WTC11 (cell line): ENCODE measurements at places on chromosomes 5 and 9. TPM values are rescaled to one million over a fixed set of nuclear protein-coding genes. Genes with fewer than 3 reads are reported as not detected.
A peak's percentile ranks its signal among the peaks of the same experiment; 100 is the strongest.

Gene MAP1B
- 65.4 to 95.0 TPM (median 65.7 TPM) in 3 replicates for total RNA-seq

Gene ADAMTS19
- 28.0 to 30.5 TPM (median 28.5 TPM) in 3 replicates for total RNA-seq

Gene CDC14B
- 57.1 to 61.7 TPM (median 58.5 TPM) in 3 replicates for total RNA-seq

Gene UAP1L1
- total RNA-seq, result 12.1 to 17.7 TPM (median 14.3 TPM) in 3 replicates

Gene CD74
- total RNA-seq, result 28.2 to 47.6 TPM (median 44.3 TPM) in 3 replicates

Gene ISCA1
- 32.1 to 36.5 TPM (median 35.5 TPM) in 3 replicates for total RNA-seq

Gene WNT8A
- total RNA-seq, result 0.16 TPM in 1 of 3 replicates, not detected in the others

Gene DBN1
- total RNA-seq, result 267 to 288 TPM (median 269 TPM) in 3 replicates

Gene CLIC3
- 0.31 to 0.41 TPM in 2 of 3 replicates, not detected in the other for total RNA-seq

Gene KCNV2
- not detected in 3 replicates for total RNA-seq

Gene ADGRD2
- total RNA-seq, result 0.61 to 1.6 TPM (median 1.3 TPM) in 3 replicates

Gene NUTM2G
- total RNA-seq, result 0.14 to 0.50 TPM (median 0.27 TPM) in 3 replicates

Gene FRMD3
- total RNA-seq, result 0.89 to 1.4 TPM (median 1.0 TPM) in 3 replicates

Gene PIP5K1B
- total RNA-seq, result 5.2 to 6.0 TPM (median 5.7 TPM) in 3 replicates

Gene TXNDC8
- total RNA-seq, result not detected in 3 replicates

Gene IFNB1
- not detected in 3 replicates for total RNA-seq

Gene SLC36A2
- not detected in 3 replicates for total RNA-seq

Gene PAEP
- total RNA-seq, result not detected in 3 replicates

Gene KCNN2
- total RNA-seq, result 11.9 to 13.1 TPM (median 12.0 TPM) in 3 replicates

Gene LRRC70
- 0.37 to 0.44 TPM (median 0.44 TPM) in 3 replicates for total RNA-seq

- no peak for DNase-seq
Observed at GRCh38 chr5:8829323-8830029, 716.4 kb downstream of the SEMA5A start.

DNA sequence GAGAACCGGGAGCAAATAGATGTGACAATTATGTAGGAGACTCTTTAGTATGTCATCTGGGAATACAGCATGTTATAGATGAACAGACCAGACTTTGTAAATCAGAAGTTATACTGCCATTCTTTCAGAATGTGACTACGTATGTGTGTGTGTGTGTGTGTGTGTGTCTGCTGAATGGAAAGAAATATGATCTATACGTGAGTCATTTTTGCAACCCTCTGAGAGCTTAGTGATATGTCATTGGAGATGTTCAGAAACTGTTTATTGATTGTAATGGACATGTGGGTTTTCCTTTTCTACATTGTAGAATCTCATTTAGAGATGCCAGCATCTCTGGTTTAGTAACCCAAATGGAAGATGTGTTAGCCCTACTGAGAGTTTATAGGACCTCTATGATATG lies 731.5 kb downstream of the TLE1 start:
- no peak for DNase-seq

DNA sequence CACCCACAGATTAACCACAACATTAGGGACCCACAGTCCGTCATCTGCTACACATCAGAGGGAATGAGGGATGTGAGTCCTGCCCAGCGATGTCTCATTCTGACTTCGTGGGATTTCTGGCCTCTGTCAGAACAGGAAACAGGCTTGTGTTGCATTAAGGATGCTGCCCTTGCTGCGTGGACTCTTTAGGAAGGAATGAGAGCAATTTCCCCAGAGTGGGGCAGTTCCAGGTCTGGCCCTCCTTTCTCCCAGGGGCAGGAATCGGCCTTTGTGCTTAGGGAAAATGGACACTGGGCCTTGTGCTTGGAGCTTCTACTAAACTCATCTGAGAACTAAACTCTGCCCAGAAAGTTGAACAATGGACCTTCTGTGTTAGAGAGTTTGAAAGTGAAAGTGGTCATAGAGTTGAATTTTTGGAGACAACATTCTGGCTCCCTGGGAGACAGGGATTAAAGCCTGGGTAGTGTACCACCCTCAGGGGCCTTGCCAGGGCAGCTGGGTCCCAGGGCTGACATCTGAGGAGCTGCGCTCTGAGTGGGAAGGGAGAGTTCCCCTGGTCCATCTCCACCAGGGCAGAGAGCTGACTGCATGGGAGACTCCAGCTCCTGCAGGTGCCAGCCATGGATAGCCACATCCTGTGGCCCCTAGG lies 37.8 kb upstream of the S1PR3 start:
- no peak for DNase-seq

DNA sequence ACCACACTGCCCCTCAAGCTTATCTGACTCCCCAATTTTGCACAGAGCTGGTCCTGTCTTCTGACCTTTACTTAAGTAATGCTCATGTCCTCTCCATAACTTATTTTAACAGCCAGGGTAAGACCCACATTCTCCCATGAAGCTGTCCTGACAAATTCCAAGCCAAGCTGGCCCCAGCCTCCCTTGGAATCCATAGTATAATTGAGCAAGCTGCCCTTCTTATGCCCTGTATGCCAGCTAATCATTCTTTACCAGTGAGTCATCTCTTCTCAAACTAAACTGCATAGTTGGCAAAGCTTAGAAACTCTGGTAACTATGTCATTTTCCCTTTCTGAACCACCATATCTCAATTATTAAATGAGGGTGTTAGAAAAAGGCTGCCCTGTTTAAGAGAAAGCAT lies 92.4 kb downstream of the NFIB start:
- DNase-seq, result no peak

DNA sequence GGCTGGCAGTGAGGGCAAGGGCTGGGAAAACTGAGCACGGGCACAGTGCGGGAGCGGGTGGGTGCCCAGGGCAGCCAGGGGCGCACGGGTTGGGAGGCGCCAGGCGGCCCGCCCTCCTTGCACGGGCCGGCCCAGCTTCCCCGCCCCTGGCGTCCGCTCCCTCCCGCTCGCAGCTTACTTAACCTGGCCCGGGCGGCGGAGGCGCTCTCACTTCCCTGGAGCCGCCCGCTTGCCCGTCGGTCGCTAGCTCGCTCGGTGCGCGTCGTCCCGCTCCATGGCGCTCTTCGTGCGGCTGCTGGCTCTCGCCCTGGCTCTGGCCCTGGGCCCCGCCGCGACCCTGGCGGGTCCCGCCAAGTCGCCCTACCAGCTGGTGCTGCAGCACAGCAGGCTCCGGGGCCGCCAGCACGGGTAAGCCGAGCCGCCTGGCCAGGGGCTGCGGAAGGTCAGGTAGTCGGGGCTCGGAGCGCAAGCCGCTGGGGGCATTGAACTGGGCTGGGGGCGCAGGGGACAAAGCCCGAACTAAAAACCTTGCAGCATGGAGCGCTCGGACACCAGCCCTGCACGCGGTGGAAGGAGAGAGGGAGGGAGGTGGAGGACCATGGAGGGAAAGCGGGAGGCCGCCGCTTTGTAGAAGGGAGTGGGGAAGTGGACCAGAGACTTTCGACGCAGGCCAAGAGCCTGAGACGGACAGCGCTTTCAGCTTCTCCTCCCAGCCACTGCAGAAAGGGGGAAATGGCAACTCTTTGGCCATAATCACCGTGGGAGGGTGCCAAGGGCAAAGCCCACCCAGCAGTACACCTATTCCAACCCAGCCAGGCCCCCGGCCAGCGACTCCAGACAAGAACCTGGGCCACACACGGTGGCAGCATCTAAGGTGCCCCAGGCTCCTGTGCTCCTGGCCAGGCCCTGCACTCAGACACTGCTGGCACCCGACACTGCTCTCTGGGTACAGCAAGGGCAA lies at the start of gene TGFBI:
Gene TGFBI, plus strand, starts transcription at position 207 of the 961 bp plus-strand sequence. Its CDS starts 68 bp downstream, at position 275.
- DNase-seq, result peak; percentile 72

- no peak for DNase-seq
Observed at GRCh38 chr9:26170190-26170589, 491.9 kb upstream of the TUSC1 start.

DNA sequence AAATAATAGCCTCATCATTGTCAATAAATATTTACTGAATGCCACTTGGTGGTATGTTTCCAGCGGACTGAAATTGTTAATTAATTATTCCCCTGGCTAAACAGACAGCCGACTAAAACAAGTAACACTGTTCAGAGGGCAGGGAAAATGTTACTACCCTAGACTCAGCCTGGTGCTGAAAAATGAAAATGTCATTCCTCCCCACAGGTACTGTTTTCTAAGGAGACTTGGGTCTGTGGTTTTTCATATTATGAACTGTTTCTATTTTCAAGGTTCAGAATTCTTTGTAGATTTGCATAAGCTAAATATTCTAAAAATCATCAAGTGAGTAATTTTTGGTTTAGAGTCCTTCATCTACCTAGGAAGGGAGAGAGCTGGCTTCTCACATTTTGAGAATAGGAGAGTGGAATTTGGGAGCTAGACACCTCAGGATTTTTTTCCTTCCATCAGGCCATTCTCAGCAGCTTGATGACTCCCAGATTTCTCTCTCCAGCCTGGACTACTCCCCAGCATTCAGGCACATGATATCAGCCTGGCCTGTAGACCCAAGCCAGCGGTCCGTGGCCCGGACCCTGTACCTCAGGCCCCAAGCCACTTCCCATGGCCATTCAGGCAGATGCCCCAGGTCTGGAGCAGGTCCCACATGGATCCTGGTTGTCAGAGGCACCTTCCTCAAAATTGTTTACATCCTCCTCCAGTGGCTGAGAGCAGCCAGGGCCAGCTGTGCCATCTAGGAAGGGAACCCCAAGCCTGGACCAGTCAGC lies 24.4 kb downstream of the BHMT start:
- DNase-seq, result no peak

- no peak for DNase-seq
Observed at GRCh38 chr9:107363516-107364152, 80.6 kb downstream of the RAD23B start.

GRCh38 chr9:131715906-131716305 lies 24.0 kb downstream of the RAPGEF1 start:
- no peak for DNase-seq

GRCh38 chr5:1826235-1826980 lies 25.2 kb downstream of the NDUFS6 start:
- no peak for DNase-seq

- DNase-seq, result peak; percentile 69
Observed at GRCh38 chr9:114487607-114488300, 17.5 kb downstream of the WHRN start.

DNA sequence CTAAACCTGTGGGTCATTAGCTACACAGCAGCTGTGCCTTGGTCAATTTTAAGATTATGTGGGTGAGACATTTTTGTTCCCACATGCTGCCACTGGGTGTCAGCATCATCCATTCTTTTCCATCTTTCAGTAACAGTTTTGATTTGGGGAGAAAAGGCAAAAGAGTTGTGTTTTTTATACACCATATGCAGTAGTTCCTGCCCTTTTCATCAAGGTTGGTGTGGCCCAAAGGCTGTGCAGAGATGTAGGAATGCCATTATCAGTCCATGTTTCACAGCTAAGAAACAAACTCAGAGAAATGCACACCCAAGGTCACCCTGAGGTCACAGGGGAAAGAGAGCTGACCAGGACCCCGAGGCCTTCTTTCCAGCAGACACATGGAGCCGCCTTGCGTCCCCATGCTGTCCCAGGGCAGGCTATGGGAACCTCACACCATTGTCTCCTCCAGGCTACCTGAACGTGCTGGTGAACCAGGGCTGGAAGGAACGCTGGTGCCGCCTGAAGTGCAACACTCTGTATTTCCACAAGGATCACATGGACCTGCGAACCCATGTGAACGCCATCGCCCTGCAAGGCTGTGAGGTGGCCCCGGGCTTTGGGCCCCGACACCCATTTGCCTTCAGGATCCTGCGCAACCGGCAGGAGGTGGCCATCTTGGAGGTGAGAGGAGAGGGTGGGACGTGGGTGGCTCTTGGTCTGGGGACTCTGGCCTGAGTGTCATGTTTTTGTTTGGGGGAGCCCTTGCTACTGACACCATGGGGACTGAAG lies 27.8 kb upstream of the GRPEL2 start:
- no peak for DNase-seq

- DNase-seq, result no peak
Observed at GRCh38 chr9:134669399-134669955, 27.9 kb downstream of the COL5A1 start.

DNA sequence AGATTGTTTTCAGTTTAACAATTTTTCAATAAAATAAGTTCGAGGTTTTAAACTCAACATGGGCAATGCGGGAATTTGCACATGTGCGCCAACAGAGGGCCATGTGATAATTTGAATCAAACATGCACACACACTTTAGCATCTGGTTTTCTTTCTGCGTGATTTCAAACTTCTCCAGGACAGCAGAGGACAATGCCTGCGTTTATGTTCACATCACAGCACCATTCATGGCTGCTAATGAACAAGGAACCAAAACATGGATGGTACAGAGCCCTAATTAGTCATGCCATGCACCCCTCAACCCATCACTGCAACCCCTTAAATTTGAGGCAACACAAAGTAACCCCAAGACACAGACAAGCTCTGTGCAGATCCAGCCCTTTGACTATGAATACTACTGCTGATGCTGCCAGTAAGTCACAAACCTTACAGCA lies 2.8 kb downstream of the SHC3 start:
- DNase-seq, result no peak

GRCh38 chr9:136665704-136666371 lies 3.1 kb downstream of the EGFL7 start:
- peak; percentile 37 for DNase-seq

DNA sequence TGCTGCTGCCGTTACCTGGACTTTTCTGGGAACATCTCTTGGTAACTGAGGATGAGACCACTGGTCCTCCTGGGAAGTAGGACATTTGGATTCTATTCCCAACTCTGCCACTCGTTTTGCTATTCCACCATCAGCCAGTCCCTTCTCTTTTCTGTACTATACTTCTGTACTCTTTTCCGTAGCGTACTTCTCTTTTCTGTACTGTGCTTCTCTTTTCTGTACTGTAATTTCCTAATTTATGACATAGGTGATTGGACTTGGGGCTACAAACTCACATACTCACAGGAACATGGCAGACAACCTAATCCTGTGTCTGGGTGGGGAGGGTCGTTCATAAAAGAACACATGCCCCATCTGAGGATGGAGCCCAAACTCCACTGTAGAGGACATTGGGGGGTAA lies 335.3 kb upstream of the PANK3 start:
- no peak for DNase-seq

- no peak for DNase-seq
Observed at GRCh38 chr9:396396-396795, 181.7 kb downstream of the DOCK8 start.

GRCh38 chr9:22097707-22098106 lies 88.6 kb upstream of the CDKN2B start:
- DNase-seq, result no peak

- DNase-seq, result no peak
Observed at GRCh38 chr9:79774356-79774755, 202.6 kb downstream of the TLE4 start.

- DNase-seq, result no peak
Observed at GRCh38 chr5:100797861-100798260, 105.2 kb downstream of the ST8SIA4 start.

- DNase-seq, result no peak
Observed at GRCh38 chr5:66697796-66698564, 101.8 kb downstream of the MAST4 start.

DNA sequence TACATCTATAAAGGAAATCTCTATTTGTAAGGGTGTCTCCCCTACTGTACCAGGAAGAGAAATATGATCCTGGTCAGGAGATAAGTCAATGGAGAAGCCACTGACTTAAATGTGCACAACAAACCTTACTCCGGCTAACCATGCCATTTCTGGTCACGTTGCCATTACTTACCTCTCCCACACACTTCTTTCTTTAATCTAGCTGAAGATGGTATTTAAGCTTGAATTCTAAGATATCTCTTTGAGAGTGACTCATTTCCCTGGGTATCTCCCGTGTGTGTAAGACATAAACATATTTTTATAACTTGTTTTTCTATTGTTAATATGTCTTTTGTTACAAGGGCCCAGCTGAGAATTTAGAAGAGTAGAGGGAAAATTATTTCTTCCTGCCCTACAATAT lies 296.6 kb downstream of the SEMA5A start:
- DNase-seq, result no peak

GRCh38 chr5:133426264-133426663 lies 186.1 kb downstream of the FSTL4 start:
- no peak for DNase-seq

GRCh38 chr5:7066471-7067235 lies 329.3 kb upstream of the ADCY2 start:
- no peak for DNase-seq

GRCh38 chr9:125497906-125498305 lies 209.1 kb downstream of the MAPKAP1 start:
- no peak for DNase-seq
